ENCODE measurements at places on chromosomes 7 and 10.
A peak's percentile ranks its signal among the peaks of the same experiment; 100 is the strongest.

GRCh38 chr7:93765475-93765874 is 125.1 kb downstream of the TFPI2 start:
- no peak overlapping the region for H3K4me3 ChIP-seq
- H3K36me3 ChIP-seq = no peaks in the 10 kb centered on the region
- no peaks in the 10 kb centered on the region for H3K27me3 ChIP-seq
- H3K4me1 ChIP-seq = no peaks in the 10 kb centered on the region
- DNase-seq = no peak

GRCh38 chr10:111525696-111526095 is 448.9 kb downstream of the ADRA2A start:
- no peak overlapping the region for H3K27ac ChIP-seq
- H3K4me1 ChIP-seq = no peaks in the 10 kb centered on the region
- no peak overlapping the region for H3K4me3 ChIP-seq
- no peak for DNase-seq
- H3K27me3 ChIP-seq = no peaks in the 10 kb centered on the region
- no peaks in the 10 kb centered on the region for H3K36me3 ChIP-seq

DNA sequence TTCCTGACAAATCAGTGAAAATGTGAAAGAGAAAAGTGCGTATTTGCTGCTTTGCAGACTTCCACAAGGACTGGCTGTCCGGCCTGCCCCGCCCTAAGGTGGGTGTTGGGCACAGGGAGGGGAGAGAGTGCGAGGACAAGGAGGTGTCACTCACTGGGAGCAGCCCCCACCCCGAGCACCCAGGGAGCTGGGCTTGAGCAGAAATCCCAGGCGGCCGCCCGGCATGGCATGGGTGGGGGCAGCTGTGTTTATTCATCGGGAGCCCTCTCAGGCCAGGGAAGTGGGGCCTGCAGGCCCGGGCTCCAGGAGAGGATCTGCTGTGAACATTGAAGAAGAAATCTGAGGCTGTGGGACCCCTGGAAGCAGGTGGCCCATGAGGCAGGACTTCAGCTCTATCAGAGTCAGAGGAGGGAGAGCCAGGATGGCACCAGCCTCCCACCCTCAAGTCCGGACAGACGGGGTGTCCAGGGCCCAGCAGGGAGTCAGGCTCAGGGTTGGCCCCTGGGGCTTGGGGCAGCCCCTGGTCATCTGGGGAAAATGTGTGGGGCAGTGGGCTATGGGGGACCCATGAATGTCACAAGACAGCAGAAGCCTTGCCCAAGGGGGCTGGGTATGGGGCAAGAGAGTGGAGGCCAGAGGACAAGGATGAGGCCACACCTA is 164.4 kb upstream of the PPP2R2D start:
- peak; percentile 13 for DNase-seq
- no peak overlapping the region for H3K27ac ChIP-seq
- no peaks in the 10 kb centered on the region for H3K4me1 ChIP-seq
- H3K27me3 ChIP-seq = no peaks in the 10 kb centered on the region

DNA sequence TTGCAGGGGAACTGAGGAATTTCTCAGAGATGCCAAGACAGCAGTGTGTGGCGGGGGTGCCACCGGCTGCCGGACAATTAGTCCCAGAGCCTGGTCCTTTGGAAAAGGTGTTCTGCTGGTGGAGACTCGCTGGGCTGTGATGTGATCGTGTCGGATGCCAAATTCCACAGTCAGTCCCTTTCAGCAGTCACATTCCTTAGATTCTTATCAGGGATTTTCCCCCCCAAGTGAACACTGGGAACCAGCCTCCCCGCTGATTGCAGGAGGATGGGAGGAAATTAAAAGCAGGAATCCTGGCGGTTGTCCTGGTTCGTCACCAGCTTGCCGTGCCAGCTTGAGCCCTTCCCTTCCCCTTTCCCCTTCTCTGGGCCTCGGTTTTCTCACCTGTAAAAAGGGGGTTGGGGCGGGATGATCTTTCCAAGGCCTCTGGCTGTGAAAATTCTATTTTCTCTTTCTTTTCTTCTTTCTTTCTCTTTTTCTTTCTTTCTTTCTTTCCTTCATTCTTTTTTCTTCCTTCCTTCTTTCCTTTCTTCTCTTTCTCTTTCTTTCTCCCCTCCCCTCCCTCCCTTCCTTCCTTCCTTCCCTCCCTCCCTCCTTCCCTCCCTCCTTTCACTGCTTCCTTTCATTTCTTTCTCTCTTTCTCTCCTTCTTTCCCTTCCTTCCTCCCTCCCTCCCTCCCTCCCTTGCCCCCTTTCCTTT is 39.6 kb downstream of the COL26A1 start:
- H3K27ac ChIP-seq = no peak overlapping the region
- no peaks in the 10 kb centered on the region for H3K4me1 ChIP-seq
- no peaks in the 10 kb centered on the region for H3K36me3 ChIP-seq
- H3K27me3 ChIP-seq = no peaks in the 10 kb centered on the region
- DNase-seq = no peak

DNA sequence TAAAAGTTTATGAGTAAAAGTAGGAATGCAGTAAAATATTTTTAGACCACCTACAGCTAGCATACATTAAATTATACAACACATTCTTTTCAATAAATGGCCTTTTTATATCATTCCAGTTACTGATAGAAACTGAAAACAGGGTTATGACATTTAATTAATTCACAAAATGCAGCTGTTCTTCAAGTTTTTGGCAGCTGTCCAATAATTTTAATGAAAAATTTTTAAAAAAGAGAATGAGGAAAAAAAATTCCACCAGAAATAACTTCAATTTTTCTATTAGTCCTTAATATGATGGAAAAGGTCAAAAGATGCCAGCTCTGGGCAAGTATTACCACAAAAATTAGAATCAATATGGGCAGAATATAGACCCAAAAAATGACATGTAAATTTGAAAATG is 11.9 kb upstream of the LRRC72 start:
- no peak for DNase-seq
- H3K4me3 ChIP-seq = no peak overlapping the region
- no peaks in the 10 kb centered on the region for H3K4me1 ChIP-seq
- no peaks in the 10 kb centered on the region for H3K36me3 ChIP-seq

DNA sequence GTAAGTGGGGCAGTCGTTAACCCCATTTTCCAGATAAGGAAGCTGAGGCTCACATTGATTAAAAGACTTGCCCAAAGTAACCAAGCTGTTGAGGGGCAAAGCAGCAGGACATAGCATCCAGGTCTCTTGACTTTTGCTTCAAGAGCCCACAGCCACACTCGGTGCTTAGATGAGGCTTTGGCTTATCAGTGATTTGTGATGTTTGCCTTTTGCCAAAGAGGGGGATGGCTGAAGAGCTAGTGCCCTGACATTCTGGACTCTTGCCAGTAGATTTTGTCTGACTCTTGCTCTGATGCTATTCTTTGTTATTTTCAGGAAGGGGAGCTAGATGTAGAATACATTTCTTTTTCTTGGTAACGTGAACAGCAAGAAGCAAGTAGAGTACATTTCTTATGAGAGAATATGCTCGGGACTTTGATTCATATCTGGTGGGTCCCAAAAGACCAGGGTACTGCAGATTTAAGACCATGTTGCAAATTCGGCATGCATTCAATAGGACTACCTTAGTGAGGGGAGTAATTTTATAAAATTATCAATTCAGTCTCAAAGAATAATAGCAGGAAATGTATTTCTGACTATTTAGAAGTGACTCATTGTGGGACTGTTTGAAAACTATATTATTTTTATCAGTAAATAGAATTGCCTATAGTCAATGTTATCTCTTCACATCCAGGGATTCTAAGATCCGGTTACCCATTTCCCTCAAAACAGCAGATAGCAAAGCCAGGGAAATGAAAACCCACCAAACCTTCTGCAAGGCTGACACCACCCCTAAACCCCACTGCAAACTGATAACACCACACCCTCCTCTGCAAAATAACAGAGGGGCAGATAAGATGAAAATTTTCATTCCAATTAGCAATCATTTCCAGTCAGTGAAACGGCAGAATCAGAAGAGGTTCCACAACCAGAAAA is 180.0 kb upstream of the BMPER start:
- no peaks in the 10 kb centered on the region for H3K27me3 ChIP-seq
- H3K4me1 ChIP-seq = no peaks in the 10 kb centered on the region
- H3K27ac ChIP-seq = no peak overlapping the region
- no peak overlapping the region for H3K4me3 ChIP-seq
- no peaks in the 10 kb centered on the region for H3K36me3 ChIP-seq

DNA sequence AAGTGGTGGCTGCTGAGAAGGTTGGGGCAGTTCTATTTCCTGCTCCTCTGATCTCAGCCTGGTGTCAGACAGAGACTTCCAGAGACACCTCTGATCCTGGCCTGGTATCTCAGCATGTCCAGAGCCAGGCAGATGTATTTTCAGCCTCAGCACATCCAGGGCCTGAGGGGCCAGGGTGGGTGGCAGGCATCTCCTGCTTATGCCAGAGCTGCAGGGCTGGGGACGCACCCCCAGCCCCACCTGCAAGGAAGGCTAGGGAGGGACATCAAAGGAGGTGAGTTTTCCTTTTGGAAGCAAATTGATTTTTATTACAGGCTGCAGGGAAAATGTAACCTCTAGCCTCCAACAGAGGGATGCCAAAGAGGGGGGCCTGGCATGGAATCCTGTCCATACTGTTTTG is 36.7 kb downstream of the CFAP46 start:
- no peaks in the 10 kb centered on the region for H3K4me1 ChIP-seq
- no peak for DNase-seq
- no peaks in the 10 kb centered on the region for H3K36me3 ChIP-seq
- no peak overlapping the region for H3K4me3 ChIP-seq
- no peak overlapping the region for H3K27ac ChIP-seq

DNA sequence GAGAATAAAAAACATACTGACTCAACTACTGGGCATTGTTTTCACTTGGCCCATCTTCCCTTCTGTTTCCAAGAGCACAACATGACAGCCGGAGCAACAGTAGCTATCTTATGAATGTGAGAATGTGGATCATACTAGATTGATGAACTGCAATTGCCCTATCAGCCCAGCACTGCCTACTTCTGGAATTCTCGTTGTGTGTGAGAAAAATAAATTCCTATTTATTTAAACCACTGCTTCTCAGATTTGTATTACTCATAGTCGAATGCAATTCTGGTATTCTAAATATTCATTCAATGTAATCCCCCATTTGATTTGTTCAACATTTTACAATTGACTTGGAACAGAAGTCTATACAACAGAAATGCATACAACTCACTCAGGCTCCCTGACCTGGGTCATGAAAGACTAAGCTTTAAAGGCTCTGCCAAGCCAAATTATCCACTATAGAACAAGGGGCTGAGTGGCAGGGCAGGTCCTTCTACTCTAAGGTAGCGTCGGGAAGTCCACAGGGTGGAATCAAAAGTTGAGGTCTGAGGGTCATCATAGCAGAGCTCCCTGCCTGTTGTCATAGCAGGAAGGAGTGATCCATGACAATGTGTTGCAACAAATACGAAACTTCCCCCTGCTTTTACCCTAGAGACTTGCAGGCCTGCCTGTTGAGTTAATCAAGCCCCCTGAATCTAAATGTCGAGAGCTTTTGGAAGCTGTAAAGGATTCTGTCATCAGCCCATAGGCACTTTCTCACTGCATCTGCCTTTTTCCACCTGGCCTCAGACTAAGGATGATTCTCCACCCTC is 12.4 kb upstream of the JAZF1 start:
- no peak overlapping the region for H3K4me3 ChIP-seq
- H3K27ac ChIP-seq = no peak overlapping the region
- H3K27me3 ChIP-seq = no peaks in the 10 kb centered on the region
- no peaks in the 10 kb centered on the region for H3K4me1 ChIP-seq
- no peak for DNase-seq

DNA sequence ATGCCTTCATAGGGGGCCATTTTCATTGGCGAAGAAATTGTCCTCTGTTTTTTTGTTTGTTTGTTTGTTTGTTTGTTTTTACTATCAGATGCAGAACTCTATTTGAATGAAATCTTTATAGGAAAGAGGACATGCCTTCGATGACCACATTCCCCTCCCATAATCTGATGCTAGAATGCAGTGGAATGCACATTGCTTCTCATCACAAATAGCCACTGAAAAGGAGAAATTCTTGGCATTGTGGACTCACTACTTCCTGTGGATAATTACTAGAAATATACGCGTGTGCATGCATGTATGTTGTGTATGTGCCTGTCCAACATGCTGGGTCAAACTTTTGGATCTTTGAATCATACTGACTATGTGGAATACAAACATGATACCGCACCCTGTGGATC is 70.5 kb upstream of the SFMBT2 start:
- no peak overlapping the region for H3K4me3 ChIP-seq

DNA sequence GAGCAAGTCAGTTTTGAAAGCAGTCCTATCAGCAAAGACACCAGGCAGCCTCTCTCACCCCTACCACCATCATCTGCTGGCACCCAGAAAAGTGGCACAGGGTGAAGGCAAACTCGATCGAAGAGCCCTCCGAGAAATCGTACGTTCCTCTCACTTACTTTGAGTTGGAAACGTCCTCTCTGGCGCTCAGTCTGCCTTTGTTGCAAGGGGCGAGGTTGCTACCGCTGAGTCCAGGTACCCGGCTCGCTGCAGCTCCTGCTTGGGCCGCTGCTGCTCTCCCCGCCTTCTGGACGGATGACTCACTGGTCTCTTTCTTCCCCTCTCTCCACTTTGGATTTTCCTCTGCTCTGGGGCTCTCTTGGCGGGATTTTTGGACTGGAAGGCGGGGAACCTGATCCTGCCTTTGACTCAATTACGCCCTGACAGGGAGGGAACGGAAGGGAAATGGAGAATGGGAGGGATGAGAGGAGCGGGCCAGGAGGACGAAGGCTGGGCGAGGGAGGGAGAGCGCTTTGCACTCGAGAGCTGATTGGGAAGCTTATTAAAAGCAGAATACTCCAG is at the start of gene PTN:
Gene PTN, minus strand, starts transcription at position 453 of the 561 bp plus-strand sequence. CDS start 88,760 bp downstream, outside the sequence.
- H3K36me3 ChIP-seq = no peaks in the 10 kb centered on the region
- no peak within 1 kb of the TSS for H3K27ac ChIP-seq
- no peaks in the 10 kb centered on the region for H3K4me1 ChIP-seq
- DNase-seq = peak; percentile 39
- H3K27me3 ChIP-seq = no peaks in the 10 kb centered on the region

DNA sequence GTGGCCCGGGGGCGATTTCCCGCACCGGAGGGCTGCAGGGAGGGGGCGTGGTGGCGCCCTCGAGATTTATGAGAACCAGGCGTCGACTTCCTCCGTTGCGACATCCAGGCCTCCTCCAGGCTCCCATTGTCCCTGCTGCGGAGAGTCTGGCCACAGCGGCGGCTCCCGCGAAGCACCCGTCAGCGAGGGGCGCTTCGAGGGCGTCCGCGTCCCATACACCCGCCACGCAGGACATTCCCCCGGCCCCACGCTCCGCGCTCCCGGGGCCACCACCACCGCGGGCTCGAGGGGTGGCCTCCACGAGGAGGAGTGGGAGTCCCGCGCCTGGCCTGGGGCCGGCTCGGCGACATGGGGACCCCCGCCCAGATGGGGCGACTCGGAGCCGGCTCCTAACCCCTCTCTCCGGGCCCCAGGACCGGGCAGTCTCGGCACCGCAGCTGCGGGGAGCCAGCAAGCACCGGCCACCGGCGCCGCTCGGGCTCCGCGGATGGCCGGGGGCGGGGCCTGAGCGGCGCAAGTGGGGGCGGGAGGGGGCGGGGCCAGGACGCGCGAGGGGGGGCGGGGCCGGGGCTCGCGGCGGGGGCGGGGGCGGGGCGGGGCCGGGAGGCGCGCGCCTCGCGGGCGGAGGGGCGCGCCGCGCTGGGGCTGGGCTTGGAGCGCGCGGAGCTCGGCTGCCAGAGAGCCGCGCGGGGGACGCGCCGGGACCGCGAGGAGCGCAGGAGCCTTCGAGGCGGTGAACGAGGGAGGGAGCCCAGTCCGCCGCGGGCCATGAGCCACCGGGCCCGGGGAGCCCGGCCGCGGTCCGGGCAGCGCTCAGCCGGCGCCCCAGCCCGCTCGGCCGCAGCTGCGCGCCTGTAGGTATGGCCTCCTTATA is at the start of gene SH2B2:
Gene SH2B2, plus strand, starts transcription at position 632 of the 874 bp plus-strand sequence. CDS start 13,683 bp downstream, outside the sequence.
- peak; percentile 75 for DNase-seq
- no peaks in the 10 kb centered on the region for H3K27me3 ChIP-seq
- peaks cover 7% of the 10 kb centered on the region for H3K4me1 ChIP-seq
- H3K36me3 ChIP-seq = no peaks in the 10 kb centered on the region
